MG63 (cell line): ENCODE measurements at places on chromosomes 7 and 10. TPM values are rescaled to one million over a fixed set of nuclear protein-coding genes. Genes with fewer than 3 reads are reported as not detected.

The CRTAC1 gene
- total RNA-seq, result not detected in 2 replicates

The ZC3HAV1L gene
- 3.5 and 4.3 TPM in 2 replicates for total RNA-seq

The TES gene
- 39.1 and 97.0 TPM in 2 replicates for total RNA-seq

The TSPAN15 gene
- 7.5 TPM in 2 replicates for total RNA-seq

The INA gene
- total RNA-seq, result not detected in 2 replicates

The VKORC1L1 gene
- total RNA-seq, result 1.7 and 3.0 TPM in 2 replicates

The PON1 gene
- total RNA-seq, result not detected in 2 replicates

The FXYD4 gene
- not detected in 2 replicates for total RNA-seq
